Hematopoietic multipotent progenitor cell (in vitro differentiated cells): ENCODE measurements at places on chromosomes 7 and 10.

DNA sequence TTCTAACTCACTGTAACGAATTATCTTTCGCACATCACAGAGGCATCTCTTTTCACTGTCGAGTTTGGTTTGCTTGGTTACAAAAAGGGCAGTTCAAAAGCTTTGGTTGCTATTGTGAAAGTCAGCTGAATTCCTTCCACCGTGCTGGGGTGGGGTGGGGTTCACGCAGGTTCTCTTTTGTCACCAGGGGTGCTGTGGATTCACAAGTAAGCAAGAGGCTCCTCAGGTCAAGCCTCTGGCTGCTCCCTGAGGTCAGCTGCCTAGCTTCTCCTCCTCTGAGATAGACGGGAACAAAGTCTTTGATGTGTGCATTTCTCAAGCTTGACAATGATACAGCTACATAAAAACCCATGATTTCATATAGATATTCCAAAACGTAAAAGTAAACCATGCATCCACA, 47.7 kb downstream of the EGFR start:
- DNase-seq, result no peak

DNA sequence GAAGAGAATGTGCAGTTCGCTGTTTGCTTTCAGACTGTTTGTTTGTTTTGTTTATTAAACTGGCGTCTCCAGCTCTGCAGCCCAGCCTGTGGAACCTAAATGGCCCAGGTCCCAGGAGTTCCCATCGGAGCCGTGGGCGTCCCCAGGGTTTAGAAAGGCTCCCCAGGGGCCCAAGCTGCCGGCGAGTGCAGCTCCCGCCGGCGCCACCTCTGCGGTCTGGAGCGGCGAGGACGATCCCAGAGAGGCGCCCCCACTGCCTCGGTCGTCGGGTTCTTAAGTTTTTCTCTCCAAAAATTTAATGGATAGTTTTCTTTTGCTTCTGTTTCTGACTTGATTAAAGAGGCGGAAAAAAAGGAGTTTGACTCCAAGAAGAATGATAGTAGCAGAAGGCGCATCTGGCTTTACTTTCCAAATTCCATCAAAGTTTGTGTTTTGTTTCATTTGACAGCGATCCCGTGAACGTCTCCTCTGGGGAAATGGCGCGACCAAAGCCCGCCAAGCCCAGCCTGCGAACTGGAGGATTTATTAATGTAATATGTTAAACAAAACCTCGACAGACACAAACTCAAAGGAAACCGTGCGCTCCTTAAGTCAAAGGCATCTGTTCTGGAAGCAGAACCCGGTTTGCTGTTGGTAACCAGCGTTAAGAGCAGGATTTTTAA, 718 bp upstream of the FZD1 start:
- no peak for DNase-seq

DNA sequence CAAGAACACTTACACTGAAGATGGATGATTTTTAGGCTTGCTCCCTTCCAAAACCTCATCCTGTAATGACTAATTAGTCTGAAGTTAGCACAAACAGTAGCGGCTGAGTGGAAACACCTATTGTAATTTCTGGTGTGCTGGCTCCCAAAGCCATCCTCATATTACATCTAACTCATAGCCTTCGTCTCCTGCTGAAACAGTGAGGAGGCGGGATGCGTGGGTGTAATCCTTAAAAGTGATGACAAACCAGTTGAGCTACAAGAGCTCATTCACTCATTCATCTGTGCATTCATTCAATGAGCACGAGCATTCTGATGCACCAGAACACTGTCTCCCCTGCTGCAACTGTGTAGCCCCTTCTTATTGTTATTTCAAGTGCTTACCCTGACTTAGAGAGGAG, 235.3 kb downstream of the CALN1 start:
- DNase-seq, result no peak

DNA sequence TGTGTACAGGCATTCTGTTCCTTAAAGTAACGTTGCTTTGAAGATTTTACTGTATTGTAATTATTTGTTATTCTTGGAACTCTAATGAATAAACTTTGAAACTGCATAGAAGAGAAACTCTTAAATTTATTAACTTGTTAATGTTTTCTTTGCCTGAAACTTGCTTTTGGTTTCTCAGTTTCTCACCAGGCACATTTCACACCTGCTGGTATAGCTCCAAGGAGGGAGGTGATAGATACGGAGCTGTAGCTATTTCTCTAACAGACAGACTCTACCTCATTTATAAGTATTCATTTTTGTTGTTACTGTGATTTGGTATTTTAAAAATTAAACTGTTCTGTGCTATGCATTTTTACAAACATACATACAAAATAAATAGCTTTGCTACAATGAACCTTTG, 32.7 kb downstream of the R3HCC1L start:
- DNase-seq, result no peak

DNA sequence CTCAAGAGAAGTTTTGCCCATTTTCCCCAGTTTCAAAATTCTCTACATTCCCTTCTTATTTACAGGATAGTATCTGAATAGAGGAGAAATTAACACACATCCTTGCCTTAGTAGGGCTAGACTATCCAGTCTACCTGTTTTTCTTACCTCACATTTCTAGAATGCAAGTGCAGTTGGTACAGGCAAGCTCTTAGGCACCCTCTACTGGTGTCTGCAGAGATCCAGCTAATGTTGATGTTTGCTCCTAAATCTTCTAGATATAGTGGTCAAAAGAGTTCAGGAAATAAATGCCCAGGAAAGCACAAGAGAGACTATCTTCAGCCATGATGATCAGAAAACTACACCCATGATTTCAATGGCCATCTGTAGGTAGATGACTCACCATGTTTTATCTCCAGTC, 205.3 kb downstream of the HTR7 start:
- DNase-seq, result no peak

DNA sequence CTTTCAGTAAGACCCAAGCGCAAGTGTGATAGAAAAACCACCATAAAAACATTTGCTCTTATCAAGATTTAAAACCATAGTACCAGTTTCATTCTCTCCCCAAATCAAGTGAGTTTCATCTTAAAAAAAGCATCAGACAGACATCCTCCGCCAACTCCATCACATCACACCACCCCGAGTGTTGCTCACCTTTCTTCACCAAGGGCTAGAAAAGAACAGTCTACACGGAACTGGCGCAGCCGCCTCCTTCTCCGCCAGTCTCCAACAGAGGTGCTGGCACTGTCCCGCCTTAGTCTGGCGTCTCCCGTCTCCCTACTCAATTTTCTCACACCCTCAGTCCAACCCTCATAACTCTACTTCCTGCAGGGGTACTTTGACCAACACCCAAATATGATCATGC, 46.9 kb upstream of the WIPI2 start:
- no peak for DNase-seq

- DNase-seq, result no peak
Measured at GRCh38 chr10:95309958-95310357, 19.2 kb upstream of the PDLIM1 start.

DNA sequence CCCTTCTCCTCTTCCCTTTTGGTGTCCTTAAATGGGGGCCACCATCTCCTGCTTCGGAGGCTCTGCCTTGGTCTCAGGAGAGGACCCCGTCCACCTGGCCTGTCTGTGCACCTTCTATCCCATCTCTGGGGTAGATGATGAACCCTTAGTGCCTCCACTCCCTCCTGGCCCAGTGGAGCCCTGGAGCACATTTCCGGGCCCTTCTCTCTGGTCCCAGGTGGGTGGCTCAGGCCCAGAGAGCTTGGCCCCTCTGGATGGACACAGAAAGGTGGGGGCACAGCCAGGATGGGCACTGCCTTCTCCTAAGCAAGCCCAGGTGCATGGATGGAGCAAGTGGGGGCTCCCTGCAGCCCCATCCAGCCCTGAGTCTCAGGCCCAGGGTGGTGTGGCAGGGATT, 121.4 kb upstream of the RET start:
- no peak for DNase-seq

GRCh38 chr7:140977741-140978140, 37.0 kb downstream of the MRPS33 start:
- no peak for DNase-seq

- no peak for DNase-seq
Measured at GRCh38 chr10:70594161-70594560, 8.4 kb downstream of the PRF1 start.

DNA sequence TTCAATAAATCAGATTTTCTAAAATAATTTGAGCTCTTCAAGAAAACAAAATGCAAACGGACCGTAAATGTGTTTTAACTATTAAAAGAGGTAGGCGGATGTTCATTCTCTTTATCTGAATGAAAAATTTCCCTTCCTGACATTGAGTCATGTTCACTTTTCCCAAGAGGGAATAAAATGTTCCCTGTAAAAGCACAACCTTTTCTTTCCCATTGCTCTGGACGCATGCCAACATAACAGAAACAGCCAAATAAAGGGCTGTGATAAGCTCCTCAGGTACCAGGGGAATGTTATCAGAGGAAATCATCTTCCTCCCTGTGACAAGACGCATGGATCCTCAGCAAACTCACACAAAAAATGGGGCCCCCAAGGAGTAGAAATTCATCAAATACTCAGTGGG, 251.8 kb downstream of the MTERF1 start:
- no peak for DNase-seq

DNA sequence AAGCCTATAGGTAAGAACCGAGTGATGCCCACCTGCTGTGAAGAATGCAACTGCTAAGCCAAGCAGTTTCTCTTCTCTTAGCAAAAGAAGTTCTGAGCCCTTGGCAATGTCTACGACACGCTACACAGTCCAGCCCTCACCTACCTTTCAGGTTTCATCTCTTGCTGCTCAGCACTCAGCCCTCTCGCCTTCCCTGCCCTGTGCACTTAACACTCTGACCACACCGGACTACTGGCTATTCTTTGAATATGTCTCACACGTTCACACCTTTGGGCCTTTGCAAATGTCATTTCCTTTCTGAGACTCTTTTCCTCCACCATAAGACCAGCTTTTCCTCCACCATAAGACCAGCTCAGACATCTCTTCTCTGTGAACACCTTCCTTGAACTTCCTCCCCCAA, 67.0 kb upstream of the ITGB1 start:
- no peak for DNase-seq

- no peak for DNase-seq
Measured at GRCh38 chr7:157844611-157845010, 507.8 kb downstream of the DNAJB6 start.

- DNase-seq, result no peak
Measured at GRCh38 chr7:140127360-140128127, 49.2 kb downstream of the KDM7A start.

- DNase-seq, result no peak
Measured at GRCh38 chr10:125114761-125115391, 45.5 kb downstream of the CTBP2 start.

DNA sequence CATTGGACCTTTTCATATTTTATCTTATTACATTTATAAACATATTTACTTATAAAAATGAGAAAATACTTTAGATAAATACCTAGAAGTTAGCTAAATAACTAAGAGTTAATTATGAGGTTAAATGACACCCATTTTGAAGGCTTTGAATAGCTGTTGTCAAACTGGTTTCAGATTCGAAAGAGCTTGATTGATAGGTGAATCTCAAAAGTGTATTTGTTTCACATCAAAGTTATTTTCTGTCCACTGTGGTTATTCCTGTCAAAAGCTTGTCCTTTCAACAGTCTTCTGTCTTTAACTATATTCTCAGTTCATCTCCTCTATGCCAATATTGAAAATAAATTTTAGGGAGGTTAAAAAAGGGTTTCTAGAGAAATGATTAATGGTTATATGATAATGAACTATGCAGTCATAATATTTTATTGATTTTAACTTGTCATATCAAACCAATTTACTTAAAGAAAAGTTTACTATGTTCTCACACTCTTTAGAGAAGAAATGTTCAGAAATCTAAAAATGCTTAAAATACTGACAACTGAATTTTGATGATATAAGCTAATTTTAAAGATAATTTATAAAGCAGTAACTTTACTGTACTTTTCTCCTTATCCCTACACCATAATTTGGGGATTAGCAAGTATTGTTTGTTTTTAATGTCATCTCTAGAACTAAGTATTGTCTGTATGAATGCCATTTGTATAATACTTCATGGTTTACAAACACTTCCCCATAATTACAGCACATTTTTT, 72.0 kb upstream of the FOXP2 start:
- no peak for DNase-seq
